Stimulated activated CD4-positive, alpha-beta T cell treated with anti-CD3 and anti-CD28 coated beads, Interleukin-15, amount 100 ng/mL, for 48 hours (primary cell): ENCODE measurements at places on chromosomes 2 and 18.

- no peak for DNase-seq
These were observed 155.1 kb downstream of the FIGN start for GRCh38 chr2:163580757-163581156.

DNA sequence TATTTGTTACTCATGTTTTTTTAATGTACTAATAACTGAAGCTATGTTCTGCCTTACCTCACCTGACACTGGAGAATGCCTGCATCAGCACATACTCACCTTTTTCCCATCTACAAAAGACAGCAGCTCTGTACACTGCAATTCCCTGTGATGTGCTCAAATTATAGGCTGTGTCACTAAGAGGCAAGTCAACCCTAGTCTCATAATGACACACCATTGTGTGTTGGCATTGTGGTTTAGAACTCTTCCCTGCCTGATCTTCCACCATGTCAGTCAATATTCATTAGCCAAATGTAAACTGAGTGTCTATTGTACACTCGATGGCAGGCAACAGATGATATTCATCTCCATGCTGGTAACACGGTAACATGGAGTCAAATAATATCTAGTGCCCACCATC, 332.1 kb upstream of the TCF4 start:
- DNase-seq: no peak

GRCh38 chr2:40957508-40957907, 505.6 kb upstream of the SLC8A1 start:
- DNase-seq: no peak

GRCh38 chr2:117330641-117331040, 483.9 kb upstream of the DDX18 start:
- DNase-seq: no peak

- DNase-seq: no peak
These were observed 74.1 kb upstream of the DSEL start for GRCh38 chr18:67590571-67591141.

DNA sequence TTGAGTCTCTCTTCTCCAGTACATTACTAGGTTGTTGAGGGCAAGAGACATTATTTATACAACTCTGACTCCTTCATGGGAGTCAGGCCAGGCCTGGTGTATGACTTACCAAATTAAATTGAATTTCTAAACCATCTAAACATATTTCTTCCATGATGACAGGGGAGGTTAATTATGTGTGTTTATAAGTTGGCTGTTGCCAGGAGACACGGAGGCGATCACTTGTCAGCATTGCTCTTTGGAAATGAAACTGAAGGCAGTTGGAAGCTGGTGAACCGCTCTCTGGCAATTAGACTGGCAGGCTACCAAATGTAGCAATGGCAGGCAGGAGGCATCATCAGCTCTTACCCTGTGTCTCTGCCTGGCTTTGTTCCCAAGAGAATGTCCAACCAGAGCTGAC, 241.4 kb downstream of the KCNS3 start:
- DNase-seq: no peak

GRCh38 chr2:233373316-233373715, 19.0 kb downstream of the DGKD start:
- DNase-seq: no peak
